T-cell (primary cell): ENCODE measurements at places on chromosomes 16 and 17.
A peak's percentile ranks its signal among the peaks of the same experiment; 100 is the strongest.

DNA sequence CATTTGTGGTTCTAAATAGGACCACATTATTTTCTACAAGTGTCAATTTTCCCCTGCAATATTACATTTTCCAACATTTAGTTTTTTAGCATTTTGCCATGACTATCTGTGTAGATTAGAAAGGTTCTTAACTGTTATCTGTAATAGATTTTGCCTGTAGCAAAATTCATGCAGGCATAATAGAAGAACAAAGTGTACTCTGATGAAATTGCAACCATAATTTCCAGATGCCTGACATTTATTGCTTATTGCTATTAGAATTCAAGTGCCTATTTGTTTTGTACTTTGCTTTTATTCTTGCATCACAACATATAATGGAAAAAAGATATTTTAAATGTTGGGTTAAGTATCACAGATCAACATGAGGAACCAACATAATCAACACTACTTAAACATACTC lies 337.7 kb downstream of the TOX3 start:
- no peaks in the 10 kb centered on the region for H3K4me1 ChIP-seq
- H3K27me3 ChIP-seq, result no peaks in the 10 kb centered on the region
- no peak for DNase-seq
- H3K36me3 ChIP-seq, result no peaks in the 10 kb centered on the region
- no peak overlapping the region for H3K27ac ChIP-seq

DNA sequence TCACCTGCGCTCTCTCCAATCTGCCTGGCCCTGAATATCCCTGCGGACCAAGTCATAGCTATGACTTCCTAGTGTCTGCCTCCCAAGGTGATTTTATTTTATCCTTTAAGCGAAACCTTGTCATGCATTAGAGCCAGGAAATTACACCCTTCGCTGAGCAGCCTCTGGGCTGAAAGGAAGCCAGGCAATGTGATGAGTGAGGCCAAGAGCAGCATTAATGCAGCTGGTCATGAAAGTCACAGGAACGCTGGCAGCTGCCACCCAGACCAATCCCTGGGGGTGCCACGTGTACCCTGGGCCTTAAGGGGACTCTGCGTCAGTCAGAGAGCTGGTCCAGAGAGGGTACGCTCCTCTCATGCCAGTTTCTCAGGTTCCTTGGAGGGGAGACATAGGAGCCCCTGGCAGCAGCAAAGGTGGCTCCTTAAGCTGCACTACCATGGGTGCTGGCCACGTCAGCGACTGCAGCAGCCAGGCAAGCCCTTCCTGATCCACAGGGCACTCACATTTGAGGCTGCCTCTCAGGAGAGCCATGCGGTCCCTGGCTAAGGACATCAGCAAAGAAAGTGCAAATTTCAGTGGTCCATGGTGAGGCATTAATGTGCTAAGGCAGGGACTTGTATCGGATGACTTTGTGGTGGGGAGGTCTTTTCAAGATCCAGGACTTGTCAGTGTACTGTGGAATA lies 42.7 kb upstream of the WSCD1 start:
- H3K27me3 ChIP-seq, result peaks cover 17% of the 10 kb centered on the region
- no peak overlapping the region for H3K27ac ChIP-seq
- no peaks in the 10 kb centered on the region for H3K36me3 ChIP-seq
- H3K4me1 ChIP-seq, result no peaks in the 10 kb centered on the region
- no peak for DNase-seq

- H3K4me1 ChIP-seq, result no peaks in the 10 kb centered on the region
- H3K36me3 ChIP-seq, result peaks cover 9% of the 10 kb centered on the region
- no peak overlapping the region for H3K4me3 ChIP-seq
- no peak for DNase-seq
- H3K27ac ChIP-seq, result peak overlapping the region; percentile 24
- no peaks in the 10 kb centered on the region for H3K27me3 ChIP-seq
Measured at GRCh38 chr16:2163211-2163881, 7.8 kb downstream of the TRAF7 start.

DNA sequence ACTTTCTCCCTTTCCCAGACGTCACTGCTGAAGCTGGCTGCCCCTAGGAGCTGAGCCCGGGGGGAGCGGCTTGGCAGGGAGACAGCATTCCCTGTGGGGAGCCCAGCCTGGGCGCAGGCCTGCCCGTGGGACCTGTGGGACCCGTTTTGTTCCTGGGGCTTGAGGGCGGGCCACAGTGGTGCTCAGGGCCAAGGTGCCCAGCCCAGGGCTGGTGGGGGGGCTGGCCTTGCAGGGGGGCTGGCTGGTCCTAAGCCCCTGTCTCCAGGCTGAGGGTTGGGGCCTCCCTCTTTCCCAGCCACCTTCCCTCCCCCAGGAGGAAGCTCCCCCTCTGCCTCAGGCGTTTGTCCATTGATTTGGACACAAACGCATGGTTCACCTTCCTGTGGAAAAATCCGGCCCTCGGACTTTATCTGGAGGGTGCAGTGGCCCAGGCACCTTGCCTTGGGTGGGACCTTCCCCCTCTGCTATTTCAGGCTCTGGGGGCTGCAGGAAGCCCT lies 4.4 kb downstream of the NHERF2 start:
- peaks cover 21% of the 10 kb centered on the region for H3K27me3 ChIP-seq
- H3K27ac ChIP-seq, result no peak overlapping the region
- no peak overlapping the region for H3K4me3 ChIP-seq
- peaks cover 22% of the 10 kb centered on the region for H3K4me1 ChIP-seq

DNA sequence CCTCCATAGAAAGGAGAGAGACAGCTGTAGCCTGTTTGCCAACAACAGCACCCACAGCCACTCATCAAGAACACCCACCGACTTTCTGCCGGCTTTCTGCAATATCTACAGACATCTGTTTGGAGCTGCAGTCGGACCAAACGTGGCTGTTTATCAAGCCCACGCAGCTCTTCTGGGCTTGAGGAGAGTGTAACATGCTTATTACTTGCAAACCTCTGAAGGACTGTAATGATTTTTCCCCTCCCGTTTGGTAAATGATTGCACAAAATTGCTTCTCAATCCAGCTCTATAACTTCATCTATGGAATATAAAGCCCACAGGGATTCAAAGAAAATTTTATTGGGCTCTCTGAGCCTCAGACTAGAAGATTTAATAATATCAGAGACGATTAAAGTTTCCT lies 100.5 kb downstream of the VAT1L start:
- DNase-seq, result no peak
- no peaks in the 10 kb centered on the region for H3K36me3 ChIP-seq
- H3K4me1 ChIP-seq, result no peaks in the 10 kb centered on the region

DNA sequence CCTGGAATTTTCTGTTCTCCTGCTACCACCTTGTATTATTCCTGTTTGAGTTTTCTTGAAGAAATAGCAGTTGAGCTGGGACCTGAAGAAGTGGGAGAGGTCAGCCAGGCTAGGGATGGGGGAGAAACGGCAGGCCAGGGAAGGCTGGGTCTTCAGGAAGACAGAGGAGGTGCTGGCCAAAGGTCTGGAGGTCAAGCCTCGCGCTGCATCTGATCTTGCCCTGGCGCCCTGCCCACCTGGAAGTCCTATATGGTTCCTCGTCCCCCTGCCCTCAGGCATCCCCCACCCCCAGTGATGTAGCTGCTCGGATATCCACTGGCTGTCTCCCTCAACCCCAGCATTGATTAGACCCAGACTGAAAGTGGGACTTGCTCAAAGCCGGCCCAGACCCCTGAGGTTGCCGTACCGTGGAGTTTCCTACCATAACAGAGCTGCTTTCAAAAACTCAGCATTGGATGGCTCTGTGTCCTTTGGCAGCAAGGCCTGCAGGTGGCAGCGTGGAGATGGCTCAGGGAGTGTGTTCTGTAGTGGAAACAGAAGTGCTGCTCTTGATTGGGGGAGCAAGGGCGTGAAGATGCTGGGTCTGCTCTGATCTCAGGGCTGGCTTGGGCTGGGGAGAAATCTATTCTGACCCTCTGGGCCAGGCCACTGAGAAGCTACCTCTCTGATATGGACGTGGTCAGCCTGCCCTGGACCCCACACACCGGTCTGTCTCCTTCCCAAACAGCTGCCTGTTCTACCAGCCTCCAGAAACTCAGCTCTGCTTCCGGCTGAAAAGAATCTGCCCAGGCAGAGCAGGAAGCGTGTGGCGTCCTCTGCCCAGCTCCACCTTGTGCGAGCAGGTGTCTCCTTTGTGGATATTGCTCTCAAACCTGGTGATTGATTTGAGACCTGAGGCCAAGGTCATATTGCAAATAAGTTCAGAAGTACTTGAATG lies 107.0 kb upstream of the CACNG5 start:
- no peaks in the 10 kb centered on the region for H3K27me3 ChIP-seq
- H3K4me1 ChIP-seq, result peaks cover 2% of the 10 kb centered on the region
- DNase-seq, result peak; percentile 34
- no peak overlapping the region for H3K4me3 ChIP-seq
- no peak overlapping the region for H3K27ac ChIP-seq
